Ecto neural progenitor cell (in vitro differentiated cells): ENCODE measurements at places on chromosomes 3 and 15.

DNA sequence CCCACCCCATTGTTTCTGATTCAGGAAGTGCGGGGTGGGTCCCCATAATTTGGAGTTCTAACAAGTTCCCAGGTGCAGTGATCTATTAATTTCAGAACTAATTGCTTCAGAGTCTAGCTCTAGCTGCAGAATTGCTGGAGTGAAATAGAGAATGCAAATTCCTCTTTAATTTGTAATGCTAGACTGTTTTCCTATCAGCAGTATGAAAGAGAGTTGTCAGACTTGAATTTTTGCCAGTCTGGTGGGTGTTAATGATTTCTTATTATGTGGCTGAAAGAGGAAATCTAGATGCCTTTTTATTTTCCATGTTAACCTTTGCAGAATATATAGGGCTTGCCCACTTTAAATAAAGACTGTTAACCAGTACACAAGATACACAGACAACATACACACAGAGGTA lies 23.7 kb downstream of the APH1B start:
- no peak for DNase-seq

- DNase-seq, result no peak
Observed at GRCh38 chr3:102057781-102058421, 208.6 kb downstream of the NFKBIZ start.

- no peak for DNase-seq
Observed at GRCh38 chr3:121998611-121999473, 23.2 kb downstream of the ILDR1 start.

DNA sequence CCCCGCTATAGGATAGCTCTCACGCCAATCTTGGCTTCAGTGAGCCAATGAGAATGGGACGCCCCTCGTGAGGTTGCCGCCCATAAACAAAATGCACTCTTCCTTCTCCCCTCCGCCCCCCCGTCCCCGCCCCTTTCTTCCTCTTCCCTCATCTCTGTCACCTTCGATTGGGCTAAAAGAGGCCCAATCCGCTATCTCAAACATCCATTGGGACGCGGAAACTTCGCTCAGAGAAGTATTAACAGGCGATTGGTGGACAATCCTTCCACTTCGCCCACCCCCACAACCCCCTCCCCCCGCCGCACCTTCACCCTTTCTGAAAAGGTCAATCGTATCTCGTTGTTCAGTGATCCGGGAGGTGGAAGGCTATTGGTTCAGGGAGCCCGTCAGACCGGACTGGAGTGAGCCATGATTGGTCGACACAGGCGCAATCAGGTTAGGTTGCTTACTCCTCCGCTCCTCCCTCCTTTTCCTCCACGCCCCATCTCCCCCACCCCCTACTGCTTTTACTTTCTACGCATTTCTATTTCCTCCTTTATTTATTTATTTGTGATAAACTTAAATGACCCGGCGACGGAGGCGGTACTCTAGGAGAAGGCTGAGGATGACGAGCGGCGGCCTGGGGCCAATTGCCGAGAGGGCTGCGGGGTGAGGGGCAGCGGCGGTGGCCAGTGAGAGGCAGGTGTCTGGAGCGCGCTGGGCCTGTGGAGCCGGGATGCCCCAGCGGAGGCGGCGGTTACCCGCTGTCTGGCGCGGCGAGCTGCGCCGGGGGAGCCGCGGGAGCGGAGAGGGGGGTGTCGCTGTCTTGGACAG lies 447 bp upstream of the ZBTB20 start:
- DNase-seq, result peak; percentile 96

GRCh38 chr15:74519311-74519710 lies 21.7 kb upstream of the ARID3B start:
- DNase-seq, result no peak

- DNase-seq, result no peak
Observed at GRCh38 chr3:138692152-138692551, 83.6 kb downstream of the FAIM start.

DNA sequence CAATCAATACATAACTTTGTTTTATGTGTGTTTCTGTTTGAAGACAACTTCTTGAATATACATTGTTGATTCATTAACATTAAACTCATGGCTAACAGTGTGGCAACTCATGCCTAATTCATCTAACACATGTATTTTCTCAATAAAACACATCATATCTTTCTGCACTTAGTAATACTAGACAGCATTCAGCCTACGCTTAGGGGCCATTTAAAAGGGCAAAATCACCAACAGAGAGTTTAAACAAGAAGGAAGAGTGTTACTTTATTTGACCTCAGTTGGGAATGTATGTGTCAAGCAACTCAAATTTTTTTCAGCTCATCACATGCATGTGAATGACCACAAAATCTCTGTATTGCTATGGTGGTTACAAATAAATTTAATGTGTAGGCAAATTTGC lies 128.8 kb upstream of the AADACL2 start:
- no peak for DNase-seq

DNA sequence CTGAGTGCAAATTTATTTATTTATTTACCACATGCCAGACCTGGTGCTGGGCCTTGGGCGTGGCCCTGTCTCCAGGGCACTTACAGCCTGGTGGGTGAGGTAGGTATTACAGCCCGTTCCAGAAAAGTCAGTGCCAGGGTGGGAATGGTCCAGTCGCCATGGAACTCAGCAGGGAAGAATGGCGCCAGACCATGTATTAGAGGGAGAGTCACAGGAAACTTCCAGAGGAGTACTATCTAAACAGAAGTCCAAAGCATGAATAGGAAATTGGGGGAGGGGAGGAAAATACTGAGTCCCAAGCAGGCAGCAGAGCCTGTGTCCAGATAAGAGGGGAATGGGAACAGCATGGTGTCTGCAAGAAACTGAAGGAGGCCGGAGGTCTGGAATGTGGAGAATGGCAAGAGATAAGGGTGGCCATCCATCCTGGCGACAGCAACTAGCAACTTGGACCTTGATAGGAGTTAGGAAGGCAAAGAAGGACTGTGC lies 27.0 kb downstream of the SH3BP5 start:
- no peak for DNase-seq

DNA sequence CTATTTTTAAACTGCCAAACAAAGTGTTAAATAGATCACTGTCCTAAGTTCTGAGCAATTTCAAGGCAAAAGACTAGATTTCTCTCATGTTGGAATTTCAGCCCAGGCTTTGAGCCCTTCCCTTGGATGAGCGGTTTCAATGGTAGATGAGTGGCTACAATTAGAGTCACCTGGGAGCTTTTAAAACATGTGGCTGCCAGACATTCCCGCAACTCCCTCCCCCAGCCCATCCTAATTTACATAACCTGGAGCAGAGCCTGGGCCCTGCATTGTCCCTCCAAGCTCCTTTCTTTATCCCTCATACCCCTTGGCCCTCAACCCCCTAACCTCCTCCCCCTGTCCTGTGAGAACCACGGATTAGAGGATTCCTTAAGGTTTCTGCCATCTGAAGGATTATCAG lies 357.5 kb upstream of the UMPS start:
- peak; percentile 62 for DNase-seq

- no peak for DNase-seq
Observed at GRCh38 chr3:55691141-55691540, 204.0 kb upstream of the WNT5A start.

DNA sequence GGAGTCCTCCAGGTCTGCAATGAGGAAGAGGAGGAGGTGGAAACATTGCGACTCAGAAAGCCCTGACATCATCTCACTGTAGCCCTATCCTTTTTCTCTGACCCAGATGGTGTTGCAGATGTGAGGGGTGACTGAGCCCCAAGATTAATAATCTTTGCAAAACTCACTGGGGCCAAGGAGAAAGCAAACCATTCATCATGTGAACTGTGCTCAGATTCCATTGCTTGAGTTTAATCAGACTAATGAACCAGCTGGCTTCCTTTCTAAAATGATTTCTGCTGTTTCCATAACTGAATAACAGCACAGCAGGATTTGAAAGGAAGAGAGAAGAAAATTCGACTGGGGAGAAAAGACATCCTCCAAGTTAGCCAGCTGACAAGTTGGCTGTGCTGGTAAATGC lies 13.4 kb upstream of the DGKG start:
- no peak for DNase-seq

- DNase-seq, result no peak
Observed at GRCh38 chr3:186119499-186119898, 10.6 kb upstream of the ETV5 start.

DNA sequence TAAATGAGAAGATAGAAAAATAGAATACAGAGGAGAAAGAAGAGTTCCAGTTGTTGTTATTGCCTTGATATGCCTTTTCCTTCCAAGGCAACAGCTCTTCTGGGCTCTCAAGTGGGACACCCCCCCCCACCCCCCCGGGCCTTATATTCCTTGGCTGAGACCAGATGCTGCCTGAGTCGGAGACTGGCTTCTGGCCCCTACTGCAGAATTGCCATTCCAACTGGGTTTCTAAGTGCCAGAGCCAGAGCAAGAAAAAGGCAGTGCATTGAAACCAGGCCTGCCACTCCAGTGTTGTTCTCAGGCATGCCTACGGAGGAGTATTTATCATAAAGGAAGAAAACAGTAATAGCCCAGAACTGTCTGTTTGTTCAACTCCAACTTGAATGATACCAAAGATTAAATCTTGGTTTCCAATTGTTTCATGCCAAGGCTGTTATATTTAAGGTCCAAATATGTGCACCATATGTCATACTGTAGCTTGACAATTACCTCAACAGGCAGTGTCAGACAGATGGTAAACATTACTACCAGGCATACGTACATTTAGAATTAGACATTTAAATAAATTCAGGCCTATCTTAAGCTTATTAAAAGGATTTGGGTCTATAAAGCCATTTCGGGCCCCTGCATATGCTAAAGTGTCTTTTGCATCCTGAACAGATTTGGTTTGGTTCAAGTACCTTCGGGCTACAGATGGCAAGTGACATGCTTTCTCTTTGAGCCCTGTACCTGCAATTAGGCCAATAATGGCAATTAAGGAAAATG lies 209.9 kb upstream of the SEMA6D start:
- DNase-seq, result no peak

DNA sequence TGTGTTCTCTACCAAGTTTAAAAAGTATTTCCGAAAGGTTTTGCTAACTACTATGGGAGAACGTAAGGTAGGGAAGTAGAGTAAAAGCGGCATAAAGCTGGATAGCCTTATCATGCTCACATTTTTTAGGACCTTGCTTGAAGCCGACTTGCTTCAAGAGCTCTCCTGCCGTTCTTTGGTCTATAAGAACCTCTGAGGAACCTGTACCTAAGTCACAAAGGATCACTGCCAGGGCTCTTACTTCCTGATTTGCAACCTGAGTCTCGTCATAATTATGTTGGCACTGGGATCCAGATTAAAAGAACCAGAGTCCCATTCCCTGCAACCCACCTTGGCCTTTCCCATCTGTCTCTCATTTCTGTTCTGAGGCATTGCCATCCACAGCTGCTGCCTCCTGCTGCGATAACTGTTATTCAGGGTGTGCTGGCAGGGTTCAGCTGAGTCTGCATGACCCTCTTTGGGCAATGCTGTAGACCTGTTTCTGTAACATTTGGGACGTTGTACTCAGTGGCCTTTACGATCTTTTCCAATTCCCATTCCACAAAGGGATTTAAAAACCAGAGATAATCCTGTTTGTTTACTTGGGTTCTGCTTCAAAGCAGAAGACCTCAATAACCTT lies 131.0 kb upstream of the UMPS start:
- DNase-seq, result no peak

DNA sequence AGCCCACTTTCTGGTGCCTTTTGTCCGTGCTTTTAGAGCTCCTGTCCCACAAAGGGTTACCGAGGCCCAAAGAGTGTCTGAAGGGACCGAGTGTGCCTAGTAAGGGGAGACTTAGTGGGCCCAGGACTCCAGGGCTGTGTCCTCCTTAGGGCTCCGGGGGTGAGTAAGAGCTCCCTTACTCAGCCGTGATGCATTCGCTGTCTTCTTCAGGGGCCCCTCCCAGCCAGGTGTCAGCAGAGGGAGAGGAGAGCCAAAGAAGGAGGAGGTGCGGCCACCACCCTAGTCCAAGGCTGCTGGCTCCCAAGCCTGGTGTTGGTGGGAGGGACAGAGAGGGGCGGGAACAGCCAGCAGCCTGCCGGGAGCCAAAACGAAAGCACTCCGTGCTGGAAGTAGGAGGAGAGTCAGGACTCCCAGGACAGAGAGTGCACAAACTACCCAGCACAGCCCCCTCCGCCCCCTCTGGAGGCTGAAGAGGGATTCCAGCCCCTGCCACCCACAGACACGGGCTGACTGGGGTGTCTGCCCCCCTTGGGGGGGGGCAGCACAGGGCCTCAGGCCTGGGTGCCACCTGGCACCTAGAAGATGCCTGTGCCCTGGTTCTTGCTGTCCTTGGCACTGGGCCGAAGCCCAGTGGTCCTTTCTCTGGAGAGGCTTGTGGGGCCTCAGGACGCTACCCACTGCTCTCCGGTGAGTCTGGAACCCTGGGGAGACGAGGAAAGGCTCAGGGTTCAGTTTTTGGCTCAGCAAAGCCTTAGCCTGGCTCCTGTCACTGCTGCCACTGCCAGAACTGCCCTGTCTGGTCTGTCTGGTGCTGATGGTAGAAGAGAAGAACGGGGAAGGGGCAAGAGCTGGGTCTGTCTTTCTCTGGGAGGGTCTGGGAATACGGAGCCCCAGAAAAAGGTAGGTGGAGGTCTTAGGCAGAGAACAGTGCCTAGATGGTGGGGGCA lies at the start of gene IL17RC:
TSS of gene IL17RC (plus strand) at position 365 of the 947 bp plus-strand sequence. CDS start at position 583, 218 bp downstream.
- DNase-seq, result peak; percentile 80

GRCh38 chr3:129046037-129046731 lies 14.4 kb upstream of the GP9 start:
- no peak for DNase-seq

- DNase-seq, result no peak
Observed at GRCh38 chr15:39584662-39585388, 3.9 kb downstream of the THBS1 start.

GRCh38 chr3:194686816-194687637 lies 1.3 kb downstream of the FAM43A start:
- DNase-seq, result peak; percentile 64

- DNase-seq, result no peak
Observed at GRCh38 chr15:38691377-38691776, 126.8 kb upstream of the RASGRP1 start.

DNA sequence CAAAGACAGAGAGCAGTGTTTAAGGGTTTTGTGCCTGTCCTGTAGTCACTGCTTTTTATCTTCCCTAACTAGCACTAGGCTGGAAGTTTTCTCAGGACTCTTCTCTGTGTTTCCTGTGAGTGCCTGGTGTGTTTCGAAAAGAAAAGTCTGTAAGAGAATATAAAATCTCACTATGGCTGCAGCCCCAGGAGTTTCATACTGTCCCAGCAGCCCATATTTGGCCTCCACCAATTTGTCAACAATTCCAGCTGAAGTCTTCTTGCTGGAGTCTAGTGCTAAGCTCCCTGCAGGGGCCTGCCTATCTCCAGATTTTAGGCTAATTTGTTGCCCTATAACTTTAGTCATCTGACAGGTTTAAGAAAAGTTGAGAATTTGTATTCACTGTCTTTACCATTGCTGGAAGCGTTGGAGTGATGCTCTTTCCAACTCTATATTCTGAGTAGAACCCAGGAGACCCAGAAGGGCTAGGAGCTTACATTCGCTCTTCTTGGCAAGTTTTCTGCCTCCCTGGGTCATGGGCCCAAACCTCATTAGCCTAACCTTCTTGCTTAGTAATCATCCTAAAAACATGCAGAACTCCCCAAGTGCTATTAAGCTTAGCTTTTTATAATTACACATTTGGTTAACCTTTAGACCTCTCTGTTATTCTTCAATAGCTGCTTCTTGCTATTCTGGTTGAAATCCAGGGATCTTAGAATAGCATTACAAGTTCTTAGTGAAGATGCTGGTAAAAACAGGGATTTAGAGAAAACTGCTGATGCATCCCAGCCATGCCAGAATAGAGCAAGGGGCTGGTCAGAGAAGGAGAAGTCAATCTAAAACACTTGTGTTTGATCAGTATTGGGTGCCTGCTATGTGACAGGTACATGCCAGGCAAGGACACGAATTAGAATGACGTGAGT lies 283.1 kb downstream of the NEK10 start:
- no peak for DNase-seq

GRCh38 chr3:37862903-37863815 lies 1.5 kb downstream of the CTDSPL start:
- no peak for DNase-seq

- DNase-seq, result no peak
Observed at GRCh38 chr3:134340362-134340981, 33.8 kb downstream of the AMOTL2 start.
